SHP77 (cell line): ENCODE measurements at places on chromosomes 1 and 21.

GRCh38 chr1:29461115-29461739 lies 224.9 kb downstream of the PTPRU start:
- DNase-seq = no peak

- no peak for DNase-seq
Measured at GRCh38 chr21:17050156-17050555, 462.7 kb upstream of the CXADR start.

- DNase-seq = no peak
Measured at GRCh38 chr1:14141656-14142055, 441.7 kb downstream of the PRDM2 start.

- no peak for DNase-seq
Measured at GRCh38 chr1:47675721-47676120, 237.9 kb downstream of the FOXD2 start.

GRCh38 chr21:44392916-44393315 lies 39.5 kb downstream of the TRPM2 start:
- no peak for DNase-seq

DNA sequence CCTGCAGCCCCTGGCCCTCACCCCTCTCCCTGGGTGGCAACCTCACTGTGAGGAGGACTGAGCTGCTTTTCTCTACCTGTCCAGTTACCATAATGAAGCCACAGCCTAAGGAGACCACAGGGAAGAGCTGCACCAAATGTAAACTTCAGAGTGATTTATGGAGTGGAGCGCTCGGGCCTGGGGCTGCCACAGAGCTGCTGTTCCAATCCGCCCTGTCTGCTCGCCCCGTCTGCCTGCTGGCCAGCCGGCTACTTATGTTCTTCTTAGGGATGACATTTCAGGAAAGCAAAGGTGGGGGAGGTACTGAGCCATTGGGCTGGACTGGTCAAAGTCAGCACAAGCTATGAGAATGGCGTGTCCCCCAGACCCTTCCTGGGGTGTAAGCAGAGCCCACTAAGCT lies 17.9 kb downstream of the SYT6 start:
- DNase-seq = no peak

GRCh38 chr1:202058001-202058908 lies 47.9 kb downstream of the ELF3 start:
- DNase-seq = no peak
